ENCODE measurements at places on chromosomes 6 and 20.

GRCh38 chr20:21358737-21359136, 38.6 kb downstream of the NKX2-4 start:
- DNase-seq: no peak

- no peak for DNase-seq
Measured at GRCh38 chr20:21258411-21258810, 44.7 kb upstream of the XRN2 start.

DNA sequence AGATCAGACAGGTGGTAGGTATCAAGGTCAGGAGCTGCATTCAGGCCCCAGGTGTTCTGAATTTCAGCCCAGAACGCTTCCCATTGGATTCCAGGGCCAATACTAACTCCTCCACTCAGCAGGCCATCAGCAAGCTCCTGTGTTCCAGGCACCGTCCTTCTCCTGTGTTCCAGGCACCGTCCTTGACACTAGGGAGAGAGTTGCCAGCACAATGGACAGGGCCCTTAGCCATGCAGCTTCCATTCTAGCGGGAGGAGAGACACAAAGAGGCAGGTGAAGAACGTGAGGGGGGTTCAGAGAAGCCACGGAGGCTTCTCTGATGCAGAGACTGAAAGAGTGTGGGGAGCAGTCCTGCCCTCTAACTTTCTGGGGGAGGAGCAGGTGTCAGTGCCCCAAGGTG, 77.7 kb downstream of the FOXC1 start:
- no peak for DNase-seq

DNA sequence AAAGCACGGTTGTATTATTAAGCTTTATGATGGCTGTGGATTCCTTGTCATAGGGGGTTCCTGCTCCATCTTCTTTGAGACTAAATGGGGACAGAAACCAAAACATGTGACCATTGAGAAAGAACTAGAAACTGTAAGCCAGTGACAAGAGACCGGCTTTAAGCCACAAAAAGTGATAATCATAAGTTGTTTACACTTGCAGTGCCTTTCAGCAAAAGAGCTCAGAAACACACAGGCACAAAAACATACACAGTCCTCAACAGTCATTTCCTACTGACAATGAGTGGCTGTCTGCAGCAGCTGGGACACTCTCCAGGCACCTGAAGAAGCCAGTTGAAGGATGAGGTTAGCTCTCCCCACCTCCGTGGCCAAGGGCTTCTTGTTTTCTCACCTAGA, 20.0 kb upstream of the UBE2J1 start:
- no peak for DNase-seq

GRCh38 chr6:15901141-15902115, 227.5 kb upstream of the MYLIP start:
- no peak for DNase-seq
